Stimulated activated CD8-positive, alpha-beta memory T cell treated with anti-CD3 and anti-CD28 coated beads, Interleukin-15, amount 100 ng/mL, for 1 hour (primary cell): ENCODE measurements at places on chromosomes 11 and 22.
A peak's percentile ranks its signal among the peaks of the same experiment; 100 is the strongest.

DNA sequence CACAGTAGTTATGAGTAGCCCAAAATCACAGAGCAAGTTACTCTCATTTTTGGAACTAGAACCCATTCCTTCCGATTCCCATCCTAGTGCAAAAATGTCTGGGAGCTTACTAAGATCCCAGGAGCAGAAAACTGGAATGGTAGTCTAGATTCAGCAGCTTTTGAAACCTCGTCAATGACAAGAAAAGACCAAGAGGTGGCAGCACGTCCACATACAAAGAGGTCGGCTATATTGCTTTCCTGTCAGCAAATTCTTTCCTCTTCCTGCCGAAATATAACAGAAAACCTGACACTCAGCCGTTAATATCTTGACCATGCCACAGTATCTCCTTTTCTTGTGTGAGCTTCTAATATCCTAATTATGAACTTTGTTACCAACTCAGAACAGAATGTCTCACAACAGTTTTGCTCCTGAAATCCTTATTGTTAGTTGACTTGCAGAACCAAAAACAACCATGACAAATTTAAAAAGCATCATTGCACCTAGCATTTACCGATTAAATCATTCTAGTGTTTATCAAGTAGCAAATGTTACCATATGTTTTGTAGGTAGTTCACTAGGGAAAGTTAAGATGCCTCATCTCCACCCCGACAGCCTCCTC, 92.8 kb upstream of the OR9G4 start:
- DNase-seq: no peak

DNA sequence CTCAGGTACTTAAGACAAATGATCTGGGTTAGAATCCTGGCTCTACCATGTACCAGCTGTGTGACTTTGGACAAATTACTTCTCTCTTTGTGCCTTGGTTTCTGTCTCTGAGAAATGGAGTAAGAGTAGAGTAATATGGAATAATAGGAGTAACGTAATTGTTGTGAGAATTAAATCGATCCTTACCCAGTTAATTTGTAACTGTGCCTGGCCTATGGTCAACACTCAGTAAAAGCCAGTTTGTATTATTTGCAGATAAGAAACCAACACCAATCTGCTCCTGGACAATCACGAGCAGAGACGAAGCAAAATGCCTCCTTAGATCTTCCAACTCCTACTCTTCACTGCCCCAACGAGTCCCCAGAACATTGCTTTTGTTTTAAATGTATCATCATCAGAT, 266.7 kb downstream of the DCDC1 start:
- DNase-seq: no peak

GRCh38 chr22:46363611-46364321, 28.3 kb downstream of the TRMU start:
- no peak for DNase-seq

- no peak for DNase-seq
Observed at GRCh38 chr11:120658071-120658423, 146.5 kb downstream of the GRIK4 start.

DNA sequence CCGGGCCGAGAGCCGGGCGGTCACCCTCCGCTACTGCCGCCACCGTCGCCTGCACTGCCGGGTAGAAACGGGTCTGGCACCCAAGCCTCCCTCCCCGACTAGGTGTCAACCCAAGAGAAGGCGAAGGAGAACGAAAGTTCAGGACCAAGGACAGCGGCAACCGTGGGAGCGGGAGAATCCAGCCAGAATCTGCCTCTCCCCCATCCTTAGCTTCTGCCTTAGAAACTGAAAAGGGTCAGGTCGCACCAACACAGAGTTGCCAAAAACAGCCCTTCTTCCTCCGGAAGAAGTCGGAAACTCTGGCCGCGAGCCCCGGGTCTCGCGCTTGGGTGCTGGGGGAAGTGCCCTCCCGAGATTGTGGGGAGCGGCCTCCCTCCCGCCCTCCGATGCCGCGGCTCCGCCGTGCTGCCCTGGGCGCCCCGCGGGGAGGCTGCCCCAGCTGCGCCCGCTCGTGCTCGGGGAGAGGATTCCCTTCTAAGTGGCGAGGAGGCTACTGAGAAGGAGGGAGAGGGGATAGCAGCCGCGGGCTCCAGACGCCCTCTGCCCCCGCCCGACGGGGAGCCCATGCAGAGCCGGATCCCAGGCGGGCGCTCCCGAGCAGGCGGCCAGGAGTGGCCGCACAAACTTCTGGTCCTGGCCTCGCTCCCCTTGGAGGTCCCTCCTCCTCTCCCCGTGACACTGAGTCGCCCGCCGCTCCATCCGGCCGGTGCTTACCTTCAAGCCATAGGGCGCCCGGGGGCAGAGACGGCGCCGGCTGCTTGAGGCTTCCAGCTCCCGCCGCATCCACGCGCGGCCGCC, 637 bp downstream of the DRD2 start:
- peak; percentile 25 for DNase-seq

DNA sequence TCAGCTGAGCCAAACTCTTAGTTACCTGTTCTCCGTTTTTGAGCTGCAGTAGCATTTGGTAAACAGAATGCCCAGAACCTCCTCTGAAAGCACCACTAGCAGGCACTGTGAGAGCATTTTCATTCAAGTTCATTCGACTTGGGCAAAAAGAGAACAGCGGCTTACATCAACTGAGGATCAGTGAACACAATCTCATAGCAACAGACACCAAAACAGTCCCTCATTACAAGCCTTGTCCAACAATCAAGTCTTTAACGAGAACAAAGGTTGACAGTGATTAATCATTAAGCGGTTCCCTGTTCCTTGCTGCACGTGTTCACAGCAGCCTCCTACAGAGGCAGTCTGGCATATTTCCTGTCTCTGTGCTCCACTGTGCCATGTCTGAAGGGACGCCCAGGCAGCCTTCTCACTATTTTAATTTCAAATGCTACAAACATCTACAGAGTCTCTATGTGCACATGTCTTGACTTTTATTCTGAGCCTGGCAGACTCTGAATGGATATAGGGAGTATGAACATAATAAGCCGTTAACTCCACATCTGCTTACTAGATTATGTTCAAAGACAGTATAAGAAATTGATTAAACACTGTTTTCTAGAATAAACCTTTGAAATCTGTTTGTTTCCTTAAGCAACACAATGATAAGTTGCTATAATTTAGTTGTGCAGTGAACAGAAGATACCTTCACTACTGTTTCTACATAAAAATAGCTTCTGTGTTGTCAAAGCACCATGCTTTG, 88.3 kb upstream of the MTMR2 start:
- no peak for DNase-seq

GRCh38 chr11:62654297-62654696, 1.2 kb upstream of the INTS5 start:
- DNase-seq: no peak

DNA sequence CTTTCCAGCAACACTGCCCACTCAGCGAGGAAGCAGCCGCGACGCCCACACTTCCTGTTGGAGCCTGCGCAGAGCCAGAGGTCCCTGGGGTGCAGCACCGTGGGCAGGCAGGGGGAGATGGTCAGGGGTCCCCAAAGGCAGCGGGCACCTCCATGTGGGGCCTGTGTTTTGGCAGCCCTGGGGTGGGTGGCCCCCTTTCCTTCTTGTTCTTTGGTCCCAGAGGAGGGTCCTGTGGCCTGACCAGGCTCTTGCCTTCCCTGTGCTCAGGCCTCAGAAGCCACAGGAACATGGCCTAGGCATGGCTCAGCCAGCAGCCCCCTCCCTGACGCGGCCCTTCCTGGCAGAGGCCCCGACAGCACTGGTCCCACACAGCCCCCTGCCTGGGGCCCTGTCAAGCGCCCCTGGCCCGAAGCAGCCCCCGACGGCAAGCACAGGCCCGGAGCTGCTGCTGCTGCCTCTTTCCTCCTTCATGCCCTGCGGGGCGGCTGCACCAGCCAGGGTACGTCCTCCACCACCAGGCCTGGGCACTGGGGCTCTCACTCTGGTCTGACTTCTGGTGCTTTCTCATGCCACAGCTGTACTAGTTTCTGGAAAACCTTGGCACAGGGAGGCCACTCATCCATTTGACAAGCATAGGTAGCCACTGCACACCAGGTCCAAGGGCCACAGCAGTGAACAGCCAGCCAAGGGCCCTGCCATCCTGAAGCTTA, 47.1 kb downstream of the PISD start:
- DNase-seq: no peak

GRCh38 chr11:114211444-114212121, 84.6 kb upstream of the NNMT start:
- no peak for DNase-seq

DNA sequence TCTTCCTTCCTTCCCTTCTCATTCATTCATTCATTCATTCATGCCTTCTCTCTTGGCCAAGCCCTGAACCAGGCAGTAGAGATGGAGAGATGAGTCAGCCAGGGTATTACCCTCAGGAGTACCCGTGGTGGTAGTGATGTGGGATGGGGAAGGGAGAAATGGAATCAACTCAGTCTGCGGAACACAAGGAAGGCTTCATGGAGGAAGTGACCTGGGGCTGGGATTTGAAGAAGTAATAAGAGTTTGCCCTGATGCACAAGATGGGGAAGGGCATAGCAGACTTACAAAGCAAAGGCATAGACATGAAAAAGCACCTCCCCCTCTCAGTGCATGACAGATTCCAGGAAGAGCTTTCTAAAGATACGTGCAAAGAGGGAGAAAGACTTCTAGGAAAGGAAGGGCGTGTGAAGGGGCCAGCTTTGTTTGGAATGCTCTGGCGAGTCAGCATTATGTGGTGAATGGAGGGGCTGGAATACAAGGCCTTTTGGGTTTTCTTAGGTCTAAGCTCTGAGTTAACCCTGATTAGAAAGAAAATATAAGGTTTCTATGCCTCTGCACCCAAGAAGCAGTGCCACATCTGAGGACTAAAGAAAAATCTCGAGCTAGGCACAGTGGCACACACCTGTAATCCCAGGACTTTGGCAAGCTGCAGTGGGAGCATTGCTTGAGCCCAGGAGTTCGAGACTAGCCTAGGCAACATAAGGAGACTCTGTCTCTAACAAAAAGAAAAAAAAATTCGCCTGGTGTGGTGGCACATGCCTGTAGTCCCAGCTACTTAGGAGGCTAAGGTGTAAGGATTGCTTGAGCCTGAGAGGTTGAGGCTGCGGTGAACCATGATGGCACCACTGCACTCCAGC, 36.4 kb upstream of the ACER3 start:
- no peak for DNase-seq

DNA sequence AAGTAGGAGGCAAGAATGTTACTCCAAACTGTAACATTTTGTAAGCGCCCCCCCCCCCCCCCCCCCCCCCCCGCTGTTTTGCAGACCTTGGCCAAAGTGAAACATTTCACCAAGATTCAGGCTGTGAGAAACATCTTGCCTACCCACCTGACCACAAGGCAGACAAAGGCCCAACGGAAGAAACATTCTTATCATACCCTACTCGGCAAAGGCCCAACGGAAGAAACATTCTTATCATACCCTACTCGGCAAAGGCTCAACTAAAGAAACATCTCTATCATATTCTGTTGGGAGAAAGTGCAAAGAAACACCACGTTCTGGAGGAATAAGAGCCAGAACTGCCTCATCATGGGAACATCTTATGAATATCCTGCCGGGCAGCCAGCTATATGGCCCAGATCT, 117.1 kb downstream of the JRKL start:
- DNase-seq: no peak

GRCh38 chr11:64848826-64849597, 4.6 kb upstream of the CDC42BPG start:
- no peak for DNase-seq

GRCh38 chr22:30874431-30875370, 93.9 kb downstream of the MORC2 start:
- DNase-seq: no peak

GRCh38 chr11:9947231-9947864, 283.5 kb downstream of the SWAP70 start:
- DNase-seq: no peak

GRCh38 chr22:42329504-42329903, 59.1 kb upstream of the TCF20 start:
- DNase-seq: no peak

- DNase-seq: no peak
Observed at GRCh38 chr22:20885017-20885556, 26.3 kb downstream of the SNAP29 start.

GRCh38 chr11:1641096-1641495, 11.5 kb downstream of the KRTAP5-5 start:
- no peak for DNase-seq

DNA sequence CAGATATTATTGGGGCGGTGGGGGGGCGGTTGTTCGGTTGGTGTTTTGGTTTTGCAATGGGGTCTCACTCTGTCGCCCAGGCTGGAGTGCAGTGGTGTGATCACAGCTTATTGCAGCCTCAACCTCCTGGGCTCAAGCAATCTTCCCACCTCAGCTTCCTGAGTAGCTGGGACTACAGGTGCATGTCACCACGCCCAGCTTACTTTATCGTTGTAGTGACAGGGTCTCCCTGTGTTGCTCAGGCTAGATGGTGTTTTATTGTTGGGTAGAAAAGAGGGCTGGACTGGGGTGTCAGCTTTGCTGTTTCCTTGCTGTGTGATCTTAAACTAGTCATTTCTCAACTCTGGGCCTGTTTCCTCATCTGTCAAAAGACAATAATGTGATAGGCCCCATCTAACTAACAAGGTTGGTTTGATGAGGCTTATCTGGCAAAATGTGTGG, 17.5 kb upstream of the MYH9 start:
- DNase-seq: no peak

GRCh38 chr11:1123970-1124369, 33.8 kb upstream of the MUC5AC start:
- DNase-seq: no peak

DNA sequence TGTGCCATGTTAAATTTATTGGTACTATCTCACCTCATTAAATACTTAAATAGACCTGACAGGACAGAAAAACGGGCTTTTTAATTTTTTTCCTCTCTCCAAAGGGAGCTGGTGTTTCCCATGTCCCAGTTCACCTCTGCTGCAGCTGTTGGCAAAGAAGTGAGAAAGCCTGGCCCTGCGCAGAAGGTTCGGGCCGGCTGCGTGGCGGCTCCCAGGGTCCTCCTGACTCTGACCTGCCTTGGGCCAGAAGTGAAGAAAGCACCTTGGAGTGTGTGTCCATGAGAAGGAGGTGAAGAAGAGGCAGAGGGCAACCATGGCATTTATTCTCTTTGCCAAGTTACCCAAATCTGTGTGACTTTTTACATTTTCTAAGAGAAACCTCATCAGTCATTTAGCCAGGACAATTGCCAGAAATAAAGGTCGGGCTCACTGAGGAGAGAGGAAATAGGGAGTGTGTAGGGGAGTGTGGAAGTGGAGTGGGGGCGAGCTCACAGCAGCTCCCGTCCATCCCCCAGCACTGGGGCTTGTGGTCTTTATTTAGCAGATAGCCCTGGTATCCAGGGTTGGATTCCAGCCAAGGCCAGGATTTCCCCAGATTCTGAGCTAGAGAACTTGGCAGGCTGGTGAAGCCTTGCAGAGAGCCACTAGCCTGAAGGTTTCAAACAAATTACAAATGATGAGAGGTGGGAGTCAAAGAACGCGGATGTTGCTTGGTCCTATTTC, 102.4 kb upstream of the CADM1 start:
- DNase-seq: no peak
